ENCODE measurements at places on chromosomes 4 and X.

- no peak for DNase-seq
Measured at GRCh38 chr4:72208421-72209075, 176.7 kb downstream of the NPFFR2 start.

- DNase-seq: no peak
Measured at GRCh38 chrX:84108584-84108983, 79.4 kb downstream of the RPS6KA6 start.

GRCh38 chr4:88219099-88219498 lies 60.7 kb upstream of the ABCG2 start:
- peak; percentile 51 for DNase-seq

DNA sequence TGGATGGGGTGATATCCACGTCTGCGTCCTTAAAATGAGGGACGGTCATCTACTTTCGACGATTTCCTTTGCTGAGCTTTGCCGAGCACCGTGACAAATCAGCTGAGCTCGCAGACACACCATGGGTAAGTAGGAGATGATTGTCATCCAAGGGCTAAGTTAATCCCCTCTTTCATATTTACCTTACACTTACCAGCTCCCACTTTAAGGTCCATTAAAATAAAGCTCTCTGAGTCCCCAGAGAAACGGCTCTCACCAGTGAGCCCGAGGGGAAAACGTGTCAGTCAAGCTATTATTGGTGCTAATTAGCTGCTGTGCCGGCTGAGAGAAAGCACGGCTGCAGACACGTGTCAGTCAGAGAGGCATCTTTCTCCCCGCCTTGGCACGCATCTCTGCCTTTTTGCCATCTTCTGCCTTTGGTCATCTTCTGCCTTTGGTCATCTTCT lies 72.2 kb downstream of the CRLF2 start:
- no peak for DNase-seq

- no peak for DNase-seq
Measured at GRCh38 chr4:152462695-152463094, 73.2 kb downstream of the FBXW7 start.

- no peak for DNase-seq
Measured at GRCh38 chr4:68613752-68614151, 37.6 kb upstream of the UGT2B17 start.

DNA sequence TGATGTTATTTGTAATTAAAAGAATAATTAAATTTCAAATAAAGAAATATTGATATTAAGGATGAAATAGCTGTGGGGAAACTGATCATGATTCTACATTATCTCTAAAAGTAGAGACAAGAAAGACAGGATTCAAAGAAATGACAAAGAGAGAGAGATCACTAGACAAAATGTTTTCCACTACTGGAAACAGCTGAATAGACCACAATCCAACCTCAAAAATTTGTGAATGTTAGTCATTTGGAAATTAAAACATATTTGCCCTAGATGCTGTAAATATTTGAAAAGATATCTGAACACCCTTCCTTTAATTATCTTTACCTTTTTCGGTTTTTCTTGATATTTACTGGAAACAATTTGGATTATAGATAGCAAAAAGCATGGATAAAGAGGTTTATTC lies 414.9 kb downstream of the CENPC start:
- no peak for DNase-seq

- DNase-seq: no peak
Measured at GRCh38 chr4:173748353-173748752, 218.3 kb upstream of the HAND2 start.

- peak; percentile 49 for DNase-seq
Measured at GRCh38 chrX:154010330-154011087, 9.2 kb downstream of the IRAK1 start.

GRCh38 chrX:3230496-3230895 lies 116.0 kb downstream of the MXRA5 start:
- DNase-seq: peak; percentile 25

DNA sequence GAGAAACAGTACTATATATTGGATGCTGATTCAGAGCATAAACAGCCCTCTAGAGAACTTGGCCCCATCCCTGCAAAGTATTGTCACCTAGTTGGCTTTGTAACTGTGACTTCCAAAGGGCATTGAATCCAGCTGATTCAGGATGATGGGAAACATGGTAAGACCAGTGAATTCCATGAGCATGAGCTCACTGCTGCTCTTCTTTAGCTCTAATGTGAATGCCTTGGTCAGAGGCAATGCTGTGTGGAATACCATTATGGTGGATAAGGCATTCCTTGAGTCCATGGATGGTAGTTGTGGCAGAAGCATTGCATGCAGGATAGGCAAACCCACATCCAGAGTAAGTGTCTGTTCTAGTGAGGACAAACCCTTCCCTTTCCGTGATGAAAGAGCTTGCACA lies 365.6 kb upstream of the EDA2R start:
- DNase-seq: no peak

GRCh38 chr4:142615324-142615665 lies 230.8 kb downstream of the INPP4B start:
- no peak for DNase-seq

DNA sequence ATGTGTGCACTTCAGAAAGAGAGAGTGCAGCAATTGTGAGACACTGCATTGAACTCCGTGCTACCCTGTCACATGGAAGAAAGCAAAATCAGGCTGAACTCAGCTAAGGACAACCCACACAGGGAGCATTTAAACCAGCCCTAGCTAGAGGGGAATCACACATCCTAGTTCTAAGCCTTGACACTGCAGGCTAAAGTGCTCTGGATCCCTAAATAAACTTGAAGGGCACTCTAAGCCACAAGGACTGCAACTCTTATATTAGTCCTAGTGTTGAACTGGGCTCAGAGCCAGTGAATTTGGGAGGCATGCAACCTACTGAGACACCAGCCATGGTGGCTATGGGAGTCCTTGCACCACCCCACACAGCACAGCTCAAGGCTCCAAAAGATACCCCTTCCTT lies 311.9 kb downstream of the OPHN1 start:
- no peak for DNase-seq
